NCI-H1694 (cell line): ENCODE measurements at places on chromosomes 11 and 22.

DNA sequence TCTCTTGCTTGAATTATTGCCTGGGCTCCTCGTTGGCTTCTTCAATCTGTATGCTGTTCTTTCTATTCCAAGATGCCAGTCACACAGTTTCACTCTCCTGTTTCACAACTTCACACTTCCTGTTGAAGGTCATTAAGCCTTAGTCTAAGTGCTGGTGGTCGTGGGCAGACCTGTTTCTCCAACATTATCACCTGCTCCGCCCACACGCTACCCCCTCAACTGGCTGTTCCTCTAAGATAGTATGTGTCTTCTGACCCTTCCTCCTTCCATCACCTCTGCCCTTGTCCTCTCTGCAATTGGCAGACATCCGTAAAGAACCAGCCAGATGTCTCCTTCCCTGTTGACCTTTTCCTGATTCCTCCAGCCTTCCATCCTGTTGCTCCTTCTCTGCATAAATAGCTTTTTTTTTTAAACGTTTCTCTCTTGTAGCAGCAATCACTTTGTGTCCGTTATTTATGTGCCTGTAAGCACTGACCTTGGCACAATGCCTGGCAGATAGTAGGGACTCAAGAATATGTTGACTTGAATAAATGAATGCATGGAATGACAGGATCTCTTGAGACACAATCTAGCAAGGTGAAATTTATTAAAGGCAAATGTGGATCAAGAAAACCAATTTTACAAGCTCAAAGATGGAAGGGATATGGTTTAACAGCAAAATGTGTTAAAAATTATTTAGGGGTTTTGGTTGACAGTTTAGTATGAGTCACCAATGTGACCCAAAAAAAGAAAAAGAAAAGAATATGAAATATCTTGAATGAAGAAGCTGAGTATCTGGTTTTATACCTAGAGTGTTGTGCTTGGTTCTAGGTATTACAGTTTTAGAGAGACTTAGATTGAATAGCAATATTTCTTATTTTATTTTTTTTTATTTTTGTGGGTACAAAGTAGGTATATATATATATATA lies 12.6 kb downstream of the DIXDC1 start:
- DNase-seq = no peak

- DNase-seq = peak; percentile 57
Measured at GRCh38 chr11:363948-364761, 5.1 kb upstream of the B4GALNT4 start.

GRCh38 chr11:62555464-62556107 lies 9.0 kb upstream of the AHNAK start:
- no peak for DNase-seq

- DNase-seq = no peak
Measured at GRCh38 chr11:18050848-18051247, 4.8 kb upstream of the TPH1 start.

GRCh38 chr11:96314326-96315020 lies 28.5 kb downstream of the MAML2 start:
- DNase-seq = no peak

DNA sequence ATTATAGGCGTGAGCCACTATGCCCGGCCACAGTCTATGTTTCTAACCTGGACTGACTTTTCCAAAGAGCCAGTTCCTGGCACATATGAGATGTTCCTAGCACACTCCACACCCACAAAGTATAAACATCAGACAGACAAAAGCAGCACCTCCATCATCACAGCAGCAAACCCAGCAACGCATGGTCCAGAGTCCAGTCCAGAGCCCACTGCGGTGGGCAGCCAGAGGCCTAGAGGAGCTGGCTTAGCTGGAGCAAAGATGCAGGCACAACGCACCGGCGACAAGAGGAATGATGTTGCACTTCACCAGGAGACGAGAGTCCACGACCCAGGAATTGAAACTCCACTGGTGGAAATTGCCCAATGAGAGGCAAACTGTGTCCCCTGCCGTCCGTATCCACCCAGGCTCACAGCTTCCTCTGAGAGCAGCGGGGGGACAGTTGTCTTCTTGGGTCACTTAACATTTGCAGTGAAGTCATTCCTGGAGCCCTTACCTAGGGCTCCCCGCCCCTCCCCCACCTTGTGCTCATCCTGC lies 36.6 kb downstream of the RPS6KA4 start:
- DNase-seq = no peak

- DNase-seq = peak; percentile 99
Measured at GRCh38 chr22:41468381-41469217, at the start of the genes ACO2 and PHF5A. Gene ACO2, plus strand, starts transcription at chr22:41469117. Its CDS starts 30 bp downstream, at chr22:41469147. Gene PHF5A, minus strand, starts transcription at chr22:41468692. Its CDS starts 39 bp downstream, at chr22:41468653.
